Stimulated activated CD4-positive, alpha-beta T cell treated with anti-CD3 and anti-CD28 coated beads, Interleukin-4, amount 100 ng/mL, for 1 hour (primary cell): ENCODE measurements at places on chromosomes 5 and 9.

DNA sequence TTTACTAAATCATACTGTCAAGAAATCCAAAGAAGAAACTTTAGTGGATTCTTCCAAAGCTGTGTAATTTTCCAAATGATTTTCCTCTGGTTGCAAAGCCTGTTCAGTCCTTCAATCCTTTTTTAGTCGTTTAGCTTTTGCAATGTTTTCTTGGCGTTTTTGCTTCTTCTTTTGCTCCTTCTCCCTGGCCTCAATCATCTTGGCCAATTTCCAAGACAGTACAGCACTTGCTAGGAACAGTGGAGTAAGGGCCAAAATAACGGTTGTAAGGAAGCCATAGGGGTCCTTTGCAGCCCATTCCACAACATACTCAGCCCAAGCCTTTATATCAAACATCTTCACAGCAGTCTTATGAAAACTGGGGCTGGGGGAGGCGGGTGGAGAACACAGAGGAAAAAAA is 2.4 kb downstream of the SMIM15 start:
- no peak for DNase-seq

DNA sequence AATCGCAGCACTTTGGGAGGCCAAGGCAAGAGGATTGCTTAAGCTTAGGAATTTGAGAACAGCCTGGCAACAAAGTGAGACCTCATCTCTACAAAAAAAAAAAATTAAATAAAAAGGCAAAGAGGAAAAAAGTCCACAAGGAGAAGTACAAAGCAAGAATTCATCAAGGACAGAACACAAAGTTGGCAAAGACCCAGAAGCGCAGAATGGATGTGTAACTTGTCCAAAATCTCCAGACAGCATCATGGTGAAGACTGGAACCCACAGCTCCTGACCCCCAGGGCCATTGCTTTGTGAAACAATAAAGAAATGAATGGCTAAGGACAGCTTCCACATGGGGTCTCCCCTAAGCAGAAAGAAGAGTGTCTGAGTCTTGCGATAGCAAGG is 7.8 kb downstream of the HSD17B3 start:
- DNase-seq: no peak

DNA sequence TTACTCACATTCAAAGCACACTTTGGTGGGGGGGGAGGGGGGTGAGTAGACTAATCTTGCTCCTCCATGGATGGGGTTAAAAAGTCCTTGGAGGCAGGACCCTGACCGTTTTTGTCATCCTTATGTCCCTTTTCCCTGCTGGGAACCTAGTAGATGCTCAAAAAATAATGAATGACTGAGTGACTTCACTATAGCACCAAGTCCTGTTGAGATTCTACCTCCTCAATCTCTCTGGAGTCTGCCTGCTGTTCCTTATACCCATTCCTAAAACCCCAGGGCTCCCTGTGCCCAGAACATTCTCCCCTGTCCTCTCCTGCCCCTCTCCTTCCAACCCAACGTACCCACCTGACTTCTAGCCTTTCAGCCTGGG is 2.3 kb upstream of the CSF2 start:
- no peak for DNase-seq

DNA sequence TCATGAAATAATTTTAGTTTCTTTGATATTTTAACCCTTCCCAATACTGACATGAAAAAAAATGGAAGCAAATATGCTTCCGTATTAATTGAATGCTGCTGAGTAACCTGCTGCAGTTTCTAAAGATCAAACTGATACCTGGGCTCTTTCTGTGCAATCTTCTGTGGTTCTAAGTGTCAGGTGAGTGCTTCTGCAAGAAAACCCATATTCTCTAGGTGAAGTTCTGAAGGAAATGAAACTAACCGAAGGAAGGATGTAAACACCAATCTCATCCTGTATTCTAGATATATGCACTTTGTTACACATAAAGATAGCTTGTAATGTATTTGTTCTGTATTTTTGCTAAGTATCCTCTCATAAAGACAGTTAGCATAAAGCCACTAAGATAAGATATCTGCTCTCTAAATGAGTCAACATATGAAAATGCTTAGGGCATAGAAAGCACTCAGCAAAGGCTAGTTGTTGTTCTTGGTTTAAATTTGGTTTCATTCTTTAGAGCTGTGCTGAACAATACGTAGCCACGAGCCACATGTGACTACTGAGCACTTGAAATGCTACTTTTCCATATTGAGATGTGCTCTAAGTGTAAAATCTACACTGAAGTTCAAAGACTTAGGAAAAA is 52.0 kb downstream of the ITGA2 start:
- no peak for DNase-seq

DNA sequence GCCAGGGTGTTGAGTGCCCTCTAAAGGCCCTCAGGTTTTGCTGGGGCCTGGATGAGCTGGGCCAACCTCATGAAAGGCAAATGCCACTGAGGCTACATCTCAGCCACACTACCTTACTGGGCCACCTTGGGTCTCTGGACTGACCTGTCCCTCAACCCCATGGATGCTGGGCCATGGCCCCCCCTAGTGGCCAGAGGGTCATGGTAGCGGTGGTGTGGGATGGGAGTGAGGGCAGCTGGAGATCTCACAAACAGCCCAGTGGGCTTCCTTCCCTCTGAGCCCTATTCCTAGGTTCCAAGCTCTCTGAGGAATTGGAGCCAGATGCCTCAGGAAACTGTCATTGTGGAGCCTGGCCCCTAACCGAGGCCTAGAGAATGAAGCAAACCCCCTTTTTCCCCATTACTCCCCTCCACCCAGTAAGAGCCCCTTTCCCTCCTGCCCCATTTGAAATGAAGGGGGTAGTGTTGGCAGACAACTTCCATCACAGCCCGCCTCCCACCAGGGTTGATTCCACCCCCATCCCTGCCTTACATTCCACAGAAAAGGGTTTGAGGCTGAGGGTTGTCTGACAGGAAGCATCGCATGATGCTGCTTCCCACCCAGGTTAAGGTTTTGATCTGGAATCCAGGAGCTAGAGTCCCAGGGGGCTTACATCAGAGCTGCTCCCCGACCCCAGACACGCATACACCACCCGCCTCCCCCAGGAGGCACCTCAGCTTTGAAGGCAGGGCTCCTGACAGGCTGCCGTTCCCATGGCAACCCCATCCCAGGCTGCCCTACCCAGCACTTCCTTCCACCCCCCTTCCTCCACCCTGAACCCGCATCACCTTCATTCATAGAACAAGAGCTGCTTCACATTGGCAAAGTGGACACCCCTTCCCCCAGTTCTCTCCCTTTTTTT is 63.9 kb downstream of the PCDH1 start:
- DNase-seq: peak; percentile 36

GRCh38 chr5:55570026-55570425 is 35.3 kb upstream of the PLPP1 start:
- DNase-seq: no peak

DNA sequence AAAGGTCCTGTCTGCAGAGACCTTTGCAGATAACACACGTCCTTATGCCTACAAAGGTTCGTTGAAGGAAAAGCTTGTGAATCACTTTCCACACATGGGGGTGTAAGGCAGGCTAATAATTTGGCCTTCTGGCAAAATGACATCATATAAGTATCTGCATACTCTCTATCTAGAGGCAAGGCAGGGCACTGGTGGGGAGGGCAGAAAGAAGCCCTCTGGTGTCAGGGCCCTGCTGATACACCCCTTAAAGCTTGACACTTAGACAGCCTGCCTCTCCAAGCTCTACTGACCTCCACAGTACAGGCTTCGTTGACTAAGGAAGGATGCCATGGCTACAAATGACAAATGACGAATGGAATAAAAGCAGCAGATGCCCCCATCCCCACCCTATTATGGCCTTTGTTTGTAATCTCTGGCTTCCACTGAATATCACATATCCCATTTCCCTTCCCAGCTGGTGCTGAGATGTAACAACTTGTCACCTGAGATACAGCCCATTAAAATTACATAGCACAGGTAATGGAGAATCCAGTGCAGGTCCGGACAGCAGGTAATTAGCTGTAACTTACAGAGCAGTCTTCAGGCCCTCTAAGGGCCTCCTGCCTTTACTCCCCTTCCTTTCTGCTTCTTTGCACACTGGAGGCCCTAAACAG is 76.9 kb upstream of the IFNK start:
- no peak for DNase-seq

GRCh38 chr5:5313101-5313635 is 109.3 kb upstream of the ICE1 start:
- DNase-seq: no peak

DNA sequence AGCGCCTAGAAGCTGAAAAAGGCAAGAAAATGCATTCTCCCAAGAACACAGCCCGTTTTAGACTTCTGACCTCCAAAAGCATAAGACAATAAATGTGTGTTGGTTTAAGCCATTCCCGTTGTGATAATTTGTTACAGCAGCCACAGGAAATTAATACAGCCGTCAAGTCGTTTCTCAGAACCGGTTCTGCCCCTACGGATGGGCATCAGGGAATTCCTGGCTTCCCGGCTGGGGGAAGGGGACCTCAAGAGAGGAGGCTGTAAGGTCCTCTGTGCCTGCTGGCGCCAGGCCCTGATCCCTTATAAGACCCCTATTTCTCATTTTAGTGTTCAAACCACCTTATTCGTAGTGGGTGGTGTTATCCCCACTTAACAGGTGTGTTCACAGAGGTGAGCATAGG is 50.6 kb upstream of the RPL26L1 start:
- no peak for DNase-seq

- DNase-seq: no peak
Measured at GRCh38 chr9:68697851-68698250, 7.2 kb upstream of the PIP5K1B start.

- DNase-seq: no peak
Measured at GRCh38 chr5:171314728-171315385, 5.8 kb downstream of the TLX3 start.

DNA sequence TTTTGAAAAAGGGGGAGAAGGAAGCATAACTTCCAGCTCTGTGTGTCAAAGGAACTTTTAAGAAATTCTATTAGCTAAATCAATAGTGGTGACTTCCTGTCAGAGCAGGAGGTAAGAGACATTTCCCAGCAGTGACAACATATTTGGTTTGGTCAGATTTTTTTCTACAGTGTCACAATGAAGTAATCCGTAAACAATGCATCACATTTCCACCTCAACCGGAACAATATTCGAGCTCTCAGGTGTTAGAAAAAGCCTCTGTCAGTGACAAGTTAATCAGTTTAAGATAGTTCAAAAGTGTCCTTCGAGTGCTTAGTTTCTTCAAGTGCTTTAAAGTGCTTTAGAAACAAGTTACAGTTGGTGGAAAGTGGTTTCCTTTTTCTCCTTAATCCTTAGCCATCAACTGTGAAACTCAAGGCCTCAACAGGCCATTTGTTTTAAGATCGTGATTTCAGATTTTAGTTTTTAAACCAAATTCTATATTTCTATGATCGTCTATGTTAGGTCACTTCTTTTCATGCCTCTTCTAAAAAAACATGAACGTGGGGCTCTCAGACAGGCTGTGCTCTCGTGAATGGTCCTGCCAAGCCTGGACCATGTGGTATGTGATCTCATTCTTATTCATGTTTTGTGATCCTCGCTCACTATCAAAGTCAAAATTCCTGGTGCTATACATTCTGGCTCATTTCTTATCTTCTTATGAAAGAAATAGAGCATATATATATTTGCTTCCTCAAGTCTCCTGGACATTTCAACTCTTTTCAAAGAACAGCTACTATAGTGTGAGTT is 181.9 kb upstream of the HMHB1 start:
- DNase-seq: no peak

DNA sequence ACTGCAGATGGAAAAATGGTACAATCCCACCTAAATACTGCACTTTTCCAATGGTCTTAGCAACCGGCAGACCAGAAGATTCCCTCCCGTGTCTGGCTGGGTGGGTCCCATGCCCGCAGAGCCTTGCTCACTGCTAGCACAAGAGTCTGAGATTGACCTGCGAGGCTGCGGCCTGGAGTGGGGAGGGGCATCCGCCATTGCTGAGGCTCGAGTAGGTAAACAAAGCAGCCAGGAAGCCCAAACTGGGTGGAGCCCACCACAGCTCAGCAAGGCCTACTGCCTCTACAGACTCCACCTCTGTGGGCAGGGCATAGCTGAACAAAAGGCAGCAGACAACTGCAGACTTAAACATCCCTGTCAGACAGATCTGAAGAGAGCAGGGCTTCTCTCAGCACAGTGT is 221.6 kb upstream of the CTNND2 start:
- DNase-seq: no peak
